Fibroblast of skin of back (primary cell): ENCODE measurements at places on chromosomes 4 and X.
A peak's percentile ranks its signal among the peaks of the same experiment; 100 is the strongest.

DNA sequence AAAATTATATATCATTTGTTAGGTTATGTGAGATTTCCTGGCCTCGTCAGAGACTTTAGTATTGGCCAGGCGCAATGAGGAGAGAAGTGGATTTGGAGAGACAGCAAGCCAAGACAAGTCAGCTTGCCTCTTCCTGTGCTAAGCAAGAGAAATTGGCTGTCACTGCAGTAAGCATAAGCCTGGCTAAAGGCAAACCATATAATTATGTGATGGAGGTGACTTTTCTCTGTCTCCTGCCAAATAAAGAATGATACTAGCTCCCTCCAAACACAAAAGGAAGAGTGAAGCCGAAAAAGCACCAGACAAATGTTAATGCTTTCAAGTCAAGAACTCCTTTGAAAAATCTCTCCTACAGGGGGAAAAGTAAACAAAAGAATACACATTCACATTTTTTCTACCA, 2246.0 kb downstream of the ARAP2 start:
- no peak for DNase-seq

DNA sequence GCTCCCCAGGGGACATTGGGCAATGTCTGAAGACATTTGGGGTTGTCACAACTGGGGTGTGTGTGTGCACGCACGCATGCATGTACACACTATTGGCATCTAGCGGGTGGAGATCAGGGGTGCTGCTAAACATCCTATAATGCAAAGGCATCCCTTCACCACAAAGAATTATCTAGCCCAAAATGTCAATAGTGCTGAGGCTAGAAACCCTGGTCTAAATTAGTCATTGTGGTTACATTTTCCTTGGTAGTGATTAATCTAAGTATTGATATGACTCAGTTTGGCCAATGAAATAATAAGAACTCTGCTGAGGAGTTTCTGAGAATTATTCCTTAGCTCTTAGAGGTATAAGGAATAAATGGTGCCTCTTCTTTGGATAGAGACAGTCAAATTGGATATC, 200.2 kb downstream of the CLCN4 start:
- DNase-seq = peak; percentile 54

DNA sequence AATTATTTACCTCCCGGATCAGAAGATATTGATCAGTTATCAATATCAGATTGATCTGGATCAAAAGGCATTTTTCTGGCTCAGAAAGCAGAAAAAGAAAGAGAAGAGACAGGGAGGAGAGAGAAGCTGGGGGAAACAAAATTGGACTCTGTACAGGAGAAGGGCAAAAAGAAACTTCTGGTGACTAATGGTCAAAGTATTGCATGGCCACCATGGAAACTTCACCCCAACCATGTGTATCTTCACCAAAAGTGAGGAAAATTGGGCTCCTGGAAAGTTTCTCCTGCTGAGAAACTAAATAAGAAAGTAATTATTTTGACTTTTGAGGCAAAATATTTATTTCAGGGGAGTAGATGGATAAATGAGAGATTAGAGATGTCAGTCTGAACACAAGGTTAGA, 33.9 kb downstream of the RNF150 start:
- DNase-seq = peak; percentile 57

DNA sequence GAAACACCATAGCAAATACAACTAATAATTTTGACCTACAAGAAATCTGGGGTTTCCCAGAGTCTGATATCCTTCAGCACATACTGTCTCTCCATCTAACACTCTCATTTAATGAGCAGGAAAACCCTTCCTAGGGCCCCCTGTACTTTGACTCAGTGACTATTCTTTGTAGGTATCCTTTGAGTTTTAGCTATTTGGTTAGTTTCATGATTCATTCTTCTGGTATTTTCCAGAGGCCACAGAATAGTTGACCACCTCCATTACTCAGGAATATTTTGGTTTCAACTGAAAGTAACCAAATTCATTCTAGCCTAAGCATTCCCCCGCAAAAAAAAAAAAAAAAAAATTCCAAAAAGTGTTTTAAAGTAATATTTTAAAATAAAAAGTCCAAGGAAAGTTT, 140.0 kb downstream of the IDS start:
- peak; percentile 51 for DNase-seq

GRCh38 chrX:39996536-39996935, 101.2 kb downstream of the BCOR start:
- DNase-seq = no peak

DNA sequence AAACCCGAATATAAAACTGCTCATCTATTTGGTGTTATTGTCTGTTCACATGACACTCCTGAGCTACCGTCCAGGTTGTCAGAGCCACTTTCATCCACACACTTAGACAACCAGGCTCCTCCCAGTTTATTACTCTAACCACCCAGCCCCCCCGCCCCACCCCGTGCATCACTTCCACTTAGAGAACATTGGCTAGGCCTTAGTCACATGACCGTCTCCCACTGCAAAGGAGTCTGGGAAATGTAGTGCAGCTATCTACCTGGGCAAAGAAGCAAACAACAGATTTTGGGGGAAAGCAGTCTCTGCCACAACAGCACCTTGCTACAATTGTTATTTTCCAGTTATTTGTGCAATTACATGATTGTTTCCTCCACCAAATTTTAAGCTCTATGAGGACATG, 57.6 kb upstream of the RBPJ start:
- DNase-seq = no peak

DNA sequence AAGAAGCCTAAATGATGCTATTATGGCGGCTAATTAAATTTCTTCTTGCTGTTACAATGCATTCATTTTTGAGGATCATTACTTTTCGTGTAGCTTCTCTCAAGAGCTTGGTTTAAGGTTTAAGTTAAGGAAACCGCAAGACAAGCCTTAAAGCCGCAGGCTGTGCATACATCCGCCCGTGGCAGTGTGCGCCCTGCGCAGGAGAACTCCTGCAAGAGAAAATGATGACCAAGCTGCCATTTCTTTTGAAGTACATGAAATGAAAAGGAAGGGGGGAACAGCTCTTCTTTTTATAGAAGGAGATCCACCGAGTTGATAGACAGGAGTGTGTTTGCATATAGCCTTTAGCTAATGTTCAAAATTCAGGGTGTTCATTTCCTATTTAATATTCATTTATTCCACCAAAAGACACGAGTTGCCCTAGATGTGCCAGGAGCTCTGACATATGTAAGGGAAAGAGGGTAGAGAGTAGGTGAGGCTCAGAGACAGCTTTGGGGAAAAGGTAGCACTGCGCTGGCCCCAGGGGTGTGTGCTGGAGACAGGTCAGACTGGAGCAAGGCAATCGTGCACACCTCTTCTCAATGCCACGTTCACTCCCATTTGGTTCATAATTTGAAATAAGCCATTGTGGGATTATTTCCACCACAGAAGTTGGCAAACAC, 112.1 kb upstream of the LDB2 start:
- no peak for DNase-seq
